ENCODE measurements at places on chromosomes 2 and 18. TPM values are rescaled to one million over a fixed set of nuclear protein-coding genes. Genes with fewer than 3 reads are reported as not detected.

The ORC2 gene
- 29.5 TPM for total RNA-seq

The EXOC6B gene
- 58.6 TPM for total RNA-seq

The IL36B gene
- not detected for total RNA-seq

The DTNA gene
- total RNA-seq: 9.7 TPM

The ACOXL gene
- total RNA-seq: not detected

Data from Peyer's patch (tissue), 4 donors.